ENCODE measurements at places on chromosomes 12 and 14.

GRCh38 chr12:31234955-31235867 lies 90.7 kb downstream of the SINHCAF start:
- DNase-seq: peak; percentile 51

DNA sequence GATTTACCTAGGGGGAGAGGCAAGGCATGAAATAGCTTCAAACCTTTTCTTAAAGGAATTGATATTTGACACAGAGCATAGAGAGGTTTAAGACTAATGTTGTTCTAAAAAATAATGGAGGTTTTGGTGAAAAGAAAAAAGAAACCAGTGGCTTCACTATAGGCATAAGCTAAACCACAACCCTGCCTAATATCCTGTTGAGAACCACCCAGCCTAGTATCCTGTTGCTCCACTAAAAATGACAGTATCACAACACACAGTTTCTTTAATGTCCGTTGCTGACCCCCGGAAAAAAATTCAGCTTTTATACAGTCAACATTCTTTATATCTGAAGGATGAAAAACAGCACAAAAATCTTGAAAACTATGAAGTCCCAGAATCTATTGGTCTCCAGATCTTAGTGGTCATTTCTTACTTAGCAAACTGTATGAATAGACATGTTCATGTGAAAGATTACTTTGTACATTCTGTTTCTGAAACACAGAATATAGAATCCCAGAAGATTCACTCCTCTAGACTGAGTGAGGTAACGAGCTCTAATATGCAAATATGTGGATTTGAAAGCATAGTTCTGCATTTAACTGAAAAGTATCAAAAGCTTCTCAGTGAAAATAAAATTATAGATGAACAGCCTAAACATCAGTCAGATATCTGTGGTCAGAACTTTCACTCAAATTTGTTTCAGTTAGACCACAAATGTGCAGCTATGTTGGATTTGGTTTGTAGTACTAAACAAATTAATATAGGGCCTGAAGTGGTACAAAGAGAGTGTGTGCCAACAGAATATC lies 40.5 kb downstream of the GALC start:
- DNase-seq: no peak

DNA sequence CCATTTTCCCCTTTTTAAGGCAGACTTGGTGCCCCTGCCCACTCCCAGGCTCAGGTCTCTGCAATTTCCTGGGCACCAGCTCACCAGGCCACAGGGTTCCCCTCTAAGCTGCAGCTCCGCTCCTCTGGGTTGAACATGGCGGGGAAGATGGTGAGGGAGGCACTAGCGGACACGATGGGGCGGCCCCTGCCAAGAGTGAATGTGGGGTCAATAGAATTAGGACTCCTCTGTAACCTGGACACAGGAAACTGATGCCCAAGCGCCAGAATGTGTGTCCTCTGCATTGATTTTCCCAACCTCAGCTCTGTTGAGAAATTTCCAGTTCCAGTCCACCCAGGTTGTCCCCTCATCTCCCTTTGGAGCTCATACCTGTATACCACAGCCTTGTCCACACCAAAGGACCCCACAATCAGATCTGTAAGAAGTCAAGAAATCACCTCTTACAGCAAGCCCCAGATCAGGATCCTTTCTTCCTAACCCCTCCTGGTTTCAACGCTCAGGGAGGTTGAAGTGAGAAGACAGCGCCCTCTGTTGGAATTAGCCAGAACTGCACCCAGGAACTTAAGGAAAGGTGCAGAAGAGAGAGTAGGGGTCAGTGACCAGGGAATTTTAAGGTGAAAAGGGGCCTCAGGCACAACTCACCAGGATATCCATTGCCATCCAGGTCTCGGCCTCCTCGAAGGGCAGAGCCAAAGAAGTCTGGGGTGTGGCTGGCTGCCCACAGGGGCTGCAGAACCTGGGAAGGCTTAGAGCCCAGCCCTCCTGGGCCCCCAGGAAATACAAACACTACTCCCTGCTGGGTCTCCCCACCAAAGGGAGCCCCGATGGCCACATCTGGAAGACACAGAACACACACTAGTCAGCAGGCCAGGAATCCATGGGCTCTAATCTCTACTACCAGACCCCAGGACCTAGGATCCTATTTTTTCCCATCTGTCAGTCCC lies 14.7 kb downstream of the ITGA5 start:
- DNase-seq: peak; percentile 53

DNA sequence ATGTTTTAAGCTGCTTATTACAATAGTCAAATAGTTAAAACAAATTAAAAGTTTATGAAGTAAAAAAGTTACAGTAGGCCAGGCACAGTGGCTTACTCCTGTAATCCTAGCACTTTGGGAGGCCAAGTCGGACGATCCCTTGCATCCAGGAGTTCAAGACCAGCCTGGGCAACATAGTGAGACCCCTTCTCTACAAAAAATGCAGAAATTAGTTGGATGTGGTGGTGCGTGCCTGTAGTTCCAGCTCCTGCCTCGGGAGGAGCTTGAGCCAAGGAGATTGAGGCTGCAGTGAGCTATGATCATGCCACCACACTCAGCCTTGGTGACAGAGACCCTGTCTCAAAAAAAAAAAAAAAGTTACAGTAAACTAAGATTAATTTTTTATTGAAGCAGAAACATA lies 142.6 kb downstream of the MIPOL1 start:
- DNase-seq: no peak

Data from HTR-8/SVneo (cell line).